Effector CD8-positive, alpha-beta T cell (primary cell): ENCODE measurements at places on chromosomes 6 and 20.

GRCh38 chr6:56282391-56282790 lies 35.0 kb upstream of the COL21A1 start:
- DNase-seq, result no peak

GRCh38 chr6:50842446-50842845 lies 23.8 kb downstream of the TFAP2B start:
- DNase-seq, result no peak

DNA sequence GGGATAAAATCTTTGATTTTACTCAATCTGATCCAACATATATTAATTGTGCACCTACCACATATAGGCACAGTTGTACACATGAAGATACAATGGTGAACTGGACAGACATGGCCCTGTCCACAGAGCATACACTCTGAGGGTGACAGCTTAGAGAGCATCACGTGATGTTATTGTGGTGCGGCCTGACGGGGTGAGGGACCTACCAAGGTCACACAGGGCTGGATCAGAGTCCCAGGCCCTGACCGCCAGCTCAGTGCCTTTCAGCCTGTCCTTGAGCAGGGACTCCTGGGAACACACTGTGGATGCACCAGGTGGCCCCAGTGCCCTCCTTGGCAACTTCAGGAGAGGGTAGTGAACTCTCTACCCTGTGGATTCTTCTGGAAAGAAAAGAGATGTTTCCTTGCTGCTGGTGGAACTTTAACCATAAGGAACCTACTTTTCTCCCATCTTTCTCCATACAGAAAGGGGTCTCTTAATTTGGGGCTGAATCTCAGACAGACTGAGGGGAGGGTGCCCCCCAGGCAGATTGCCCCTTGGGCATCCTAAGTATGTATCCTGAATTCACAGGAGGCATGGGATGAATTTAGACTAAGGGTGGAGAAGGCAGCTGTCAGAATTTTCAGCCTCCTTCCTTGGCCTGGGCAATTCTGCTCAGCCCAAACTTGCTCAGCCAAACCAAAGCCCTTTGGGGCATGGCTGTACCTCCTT lies 26.5 kb downstream of the PCK1 start:
- no peak for DNase-seq

DNA sequence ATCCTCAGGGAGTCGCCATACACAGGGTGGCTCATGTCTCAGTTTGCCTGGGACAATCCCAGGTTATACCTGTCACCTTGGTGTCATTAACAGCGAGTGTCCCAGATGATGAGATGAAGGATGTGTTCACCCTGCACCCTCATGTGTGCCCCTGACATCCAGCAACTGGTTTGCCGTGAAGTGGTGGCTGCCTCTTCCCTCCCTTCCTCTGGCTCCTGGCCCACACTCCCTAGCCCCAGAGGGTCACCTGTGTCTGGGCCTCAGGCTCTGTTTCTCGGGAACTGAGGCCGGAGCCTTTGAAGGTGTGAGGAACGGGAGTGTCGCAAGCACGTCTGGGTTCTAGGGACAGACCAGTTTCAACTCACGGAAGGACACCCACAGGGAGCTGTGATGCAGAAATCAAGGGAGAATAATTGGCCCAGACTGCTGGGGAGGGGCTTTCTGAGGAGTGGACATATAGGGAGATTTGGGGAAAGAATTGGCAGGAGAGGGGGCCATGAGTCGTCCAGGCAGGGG lies 35.8 kb upstream of the PHACTR3 start:
- DNase-seq, result no peak

- DNase-seq, result no peak
These were observed 89.5 kb downstream of the CDKAL1 start for GRCh38 chr6:20623761-20624160.

- no peak for DNase-seq
These were observed 548.9 kb upstream of the ADGRB3 start for GRCh38 chr6:68086199-68086598.

DNA sequence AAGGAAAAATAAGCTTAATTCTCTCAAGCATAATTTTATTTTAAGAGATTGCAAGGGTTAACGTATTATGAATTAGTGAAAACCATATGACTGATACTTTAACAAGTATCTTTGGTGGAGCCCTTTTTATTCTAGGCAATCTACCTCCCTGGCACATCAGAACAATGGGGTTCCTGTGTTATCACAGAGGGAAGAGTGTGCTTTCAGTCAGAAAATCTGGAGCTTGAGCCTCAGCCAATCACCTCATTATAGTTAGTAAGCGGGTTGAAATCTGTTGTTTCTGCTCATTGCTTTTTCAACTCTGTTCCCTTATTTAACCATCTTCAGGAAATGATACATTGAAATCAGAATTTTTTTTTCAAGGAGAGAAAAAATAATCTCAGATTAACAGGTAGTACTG lies 391 bp downstream of the ADGRF1 start:
- DNase-seq, result no peak

DNA sequence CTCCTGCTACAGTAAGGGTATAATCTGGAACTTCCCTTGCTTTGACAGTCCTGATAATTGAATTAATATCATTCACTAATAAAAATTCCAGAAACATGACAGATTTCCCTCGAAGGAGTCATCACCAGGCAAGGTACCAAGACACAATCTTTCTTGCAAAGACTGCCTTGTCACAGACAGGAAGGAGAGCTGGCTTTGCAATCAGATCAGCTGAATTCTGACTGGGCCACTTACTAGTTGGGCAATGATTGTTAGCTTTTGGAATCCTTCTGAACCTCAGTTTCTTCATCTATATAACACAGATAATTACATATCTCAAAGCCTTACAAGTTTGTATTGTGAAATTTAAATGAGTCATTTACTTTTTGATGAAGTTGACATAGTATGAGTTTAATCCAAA lies 344.2 kb downstream of the RFPL4B start:
- DNase-seq, result no peak

DNA sequence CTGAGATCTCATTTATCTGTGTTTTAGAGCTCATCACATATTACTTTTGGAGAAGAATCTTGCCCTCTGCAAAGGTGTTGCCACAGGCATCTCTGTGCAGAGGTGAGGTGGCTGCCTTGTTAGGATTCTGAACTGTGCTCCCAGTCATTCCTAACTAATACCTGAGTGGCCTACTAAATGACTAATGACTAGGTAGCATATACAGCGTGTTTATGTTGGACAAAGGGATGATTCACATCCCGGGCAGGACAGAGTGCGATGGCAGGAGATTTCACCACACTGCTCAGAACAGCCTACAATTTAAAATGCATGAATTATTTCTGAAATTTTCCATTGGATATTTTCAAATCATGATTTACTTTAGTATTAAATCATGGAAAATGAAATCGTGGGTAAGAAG lies 23.1 kb upstream of the CGA start:
- no peak for DNase-seq
